ENCODE measurements at places on chromosomes 6 and 20. TPM values are rescaled to one million over a fixed set of nuclear protein-coding genes. Genes with fewer than 3 reads are reported as not detected.

The DEF6 gene
- 0.72 TPM for total RNA-seq

The ASXL1 gene
- total RNA-seq, result 64.2 TPM

The BMP5 gene
- total RNA-seq, result 0.36 TPM

The TRPC4AP gene
- 98.8 TPM for total RNA-seq

The AK9 gene
- total RNA-seq, result 6.5 TPM

The PRPH2 gene
- total RNA-seq, result 3.3 TPM

The SLC35F1 gene
- total RNA-seq, result not detected

The C6orf58 gene
- not detected for total RNA-seq

The DLL1 gene
- 0.36 TPM for total RNA-seq

The BAG2 gene
- total RNA-seq, result 13.3 TPM

The TPBG gene
- 47.8 TPM for total RNA-seq

The TUBE1 gene
- total RNA-seq, result 49.8 TPM

The PSORS1C2 gene
- total RNA-seq, result not detected

The DCDC2 gene
- total RNA-seq, result under 0.01 TPM

The LIN28B gene
- total RNA-seq, result not detected

The SIRPB1 gene
- total RNA-seq, result 1.2 TPM

The AIF1 gene
- 0.36 TPM for total RNA-seq

The WFDC11 gene
- total RNA-seq, result not detected

The UCKL1 gene
- 23.9 TPM for total RNA-seq

The BPIFB4 gene
- total RNA-seq, result not detected

The ADGRF4 gene
- total RNA-seq, result under 0.01 TPM

The MCUR1 gene
- total RNA-seq, result 13.6 TPM

The DNPH1 gene
- total RNA-seq, result 33.3 TPM

The TTK gene
- total RNA-seq, result 4.4 TPM

The TUBB2B gene
- total RNA-seq, result 5.6 TPM

The GLP1R gene
- not detected for total RNA-seq

The OPRL1 gene
- total RNA-seq, result 0.59 TPM

The RHAG gene
- total RNA-seq, result not detected

All from osteoblast (primary cell).